Glutamatergic neuron (in vitro differentiated cells): ENCODE measurements at places on chromosomes 5 and 9.

DNA sequence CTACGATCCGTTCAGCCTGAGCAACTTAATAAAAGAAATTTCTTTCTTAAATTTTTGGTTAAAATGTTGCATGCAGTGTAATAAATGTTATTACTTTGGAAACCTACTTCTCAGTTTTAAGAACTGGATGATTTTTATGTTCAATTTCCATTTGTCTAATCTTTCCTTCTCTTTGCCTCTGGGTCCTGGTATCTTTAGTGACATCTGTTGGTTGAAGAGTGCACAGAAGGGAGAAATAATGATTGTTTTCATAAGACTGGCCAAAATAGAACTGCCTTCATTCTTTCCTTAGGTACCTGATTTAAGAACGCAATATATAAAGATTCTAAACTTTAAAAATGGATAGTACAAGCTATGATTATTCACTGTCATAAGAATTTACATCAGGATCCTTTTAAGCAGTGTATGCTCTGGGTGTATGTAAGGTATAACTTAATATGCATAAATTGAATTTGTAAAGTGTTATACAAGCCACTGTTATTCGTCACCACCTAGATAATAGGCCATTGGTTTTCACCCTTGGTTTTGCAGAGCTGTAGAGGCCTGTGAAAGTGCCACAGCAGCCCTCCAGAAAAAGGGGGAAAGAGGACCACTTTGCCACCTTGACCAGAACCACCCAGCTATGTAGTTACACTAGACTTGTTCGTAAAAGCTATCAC lies 82.8 kb upstream of the TLX3 start:
- DNase-seq, result no peak

DNA sequence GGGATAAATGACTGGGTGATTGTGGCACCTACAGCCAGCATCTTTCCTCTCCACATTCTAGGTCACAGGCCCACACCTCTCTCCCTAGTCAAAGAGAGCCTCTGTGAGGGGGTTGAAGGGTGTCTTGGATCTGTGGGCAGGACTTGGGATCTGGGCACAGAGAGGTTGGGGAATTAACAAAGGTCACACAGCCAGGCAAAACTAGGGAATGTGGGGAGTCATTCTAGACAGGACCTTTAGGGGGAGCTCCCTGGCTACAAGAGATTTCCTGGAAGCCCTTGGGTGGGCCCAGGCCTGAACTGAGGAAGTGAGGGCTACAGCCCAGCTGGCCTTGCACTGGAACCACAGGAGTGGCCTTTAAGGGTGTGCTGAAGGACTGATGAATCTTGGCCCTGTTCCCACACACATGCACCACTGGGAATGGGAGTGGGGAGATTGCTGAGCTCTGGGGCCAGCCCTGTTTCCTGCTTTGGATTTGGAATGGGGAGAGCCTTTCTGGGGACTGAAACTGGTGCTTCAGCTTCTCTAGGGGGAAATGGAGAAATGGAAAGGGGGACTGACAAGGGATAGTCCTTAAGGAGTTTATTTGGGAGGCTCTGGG lies 12.4 kb upstream of the CXXC5 start:
- DNase-seq, result peak; percentile 59

- no peak for DNase-seq
Measured at GRCh38 chr9:4413856-4414255, 76.4 kb upstream of the SLC1A1 start.

DNA sequence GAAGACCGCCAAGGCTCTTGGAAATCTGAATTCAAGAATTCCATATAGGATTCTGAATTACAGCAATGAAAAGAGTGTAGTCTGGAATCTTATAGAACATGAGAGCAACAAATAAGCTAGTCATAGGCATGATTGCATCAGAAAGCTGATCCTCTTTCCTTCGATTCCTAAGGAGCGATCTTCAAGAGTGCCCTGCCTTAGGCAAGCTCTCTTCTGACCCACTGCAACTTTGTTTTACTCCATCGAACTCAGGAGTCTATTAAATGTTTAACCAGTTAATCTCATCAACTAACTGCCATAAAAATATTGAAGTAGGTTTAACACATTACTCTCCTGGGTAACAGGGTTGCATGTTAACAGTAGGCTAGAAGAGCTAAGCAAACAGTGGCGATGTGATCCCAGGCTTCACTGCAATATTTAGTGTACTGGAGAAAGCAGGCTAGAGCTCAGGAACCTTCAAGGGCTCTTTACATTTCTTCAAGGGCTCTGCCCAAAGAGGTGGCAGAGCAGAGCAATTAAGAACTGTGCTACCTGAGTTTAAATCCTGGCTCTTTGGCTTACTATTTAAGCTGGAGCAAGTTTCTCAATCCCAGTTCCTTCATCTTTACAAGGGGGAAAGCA lies 146.3 kb downstream of the RORB start:
- no peak for DNase-seq

DNA sequence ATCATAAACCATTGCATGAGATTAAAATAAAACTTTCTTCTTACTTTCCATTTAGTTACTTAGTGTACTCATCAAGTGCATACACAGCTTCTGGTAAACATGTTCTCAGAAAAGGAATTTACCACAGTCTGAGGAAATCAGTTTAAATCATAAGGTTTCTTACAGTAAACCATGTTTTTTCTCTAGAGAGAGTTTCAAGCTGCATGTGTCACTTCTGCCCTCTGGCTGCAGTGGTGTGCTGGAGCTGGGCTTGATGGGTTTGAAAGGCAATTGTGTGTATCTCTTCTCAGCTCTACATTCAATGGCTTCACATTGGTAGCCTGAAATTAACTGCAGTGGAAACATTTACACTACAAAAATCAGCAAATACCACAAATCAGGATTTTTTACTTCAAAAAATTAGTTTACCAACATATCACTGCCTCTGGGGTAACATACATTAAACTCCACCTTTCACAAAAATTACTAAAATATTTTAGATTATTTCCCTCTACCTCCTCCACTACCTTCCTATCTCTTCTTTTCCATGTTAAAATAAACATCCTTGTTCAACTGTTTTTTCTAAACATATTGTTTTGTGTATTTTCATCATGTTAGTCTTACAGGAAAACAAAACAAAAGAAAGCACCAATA lies 414.3 kb downstream of the ANXA1 start:
- peak; percentile 27 for DNase-seq

GRCh38 chr5:43390471-43390870 lies 21.7 kb downstream of the CCL28 start:
- no peak for DNase-seq

DNA sequence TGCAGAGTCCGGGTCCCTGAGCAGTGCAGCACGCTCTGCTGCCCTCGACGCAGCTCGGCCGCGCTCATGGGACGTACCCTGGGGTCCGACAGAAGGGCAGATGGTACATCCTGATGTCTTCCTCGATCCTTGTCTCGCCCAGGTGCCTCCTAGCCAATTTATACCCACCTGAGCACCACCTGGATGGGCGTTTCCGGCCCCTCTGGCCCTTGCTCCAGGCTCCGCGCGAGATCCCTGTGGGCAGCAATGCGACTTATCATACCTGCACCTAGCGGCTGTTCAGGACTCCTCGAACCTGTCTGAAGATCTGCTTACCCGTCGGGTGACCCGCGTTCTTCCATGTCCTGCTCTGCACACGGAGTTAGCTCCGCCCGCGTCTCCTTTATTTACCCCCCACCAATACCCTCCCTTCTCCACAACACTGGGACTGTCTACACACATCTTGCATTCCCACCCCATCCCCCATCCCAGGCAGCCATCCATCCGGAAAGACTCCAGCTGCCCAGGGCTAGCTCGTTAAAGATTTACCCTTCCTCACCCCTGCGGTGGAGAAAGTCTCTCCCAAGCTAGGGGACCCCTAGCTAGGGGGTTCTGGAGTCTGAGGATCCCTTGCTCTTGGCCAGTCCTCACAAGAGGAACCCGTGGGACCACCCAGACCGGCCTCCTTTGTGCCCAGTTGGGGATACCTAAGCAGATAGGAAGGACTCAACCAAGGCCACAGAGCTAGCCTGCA lies at the start of gene KIF12:
Gene KIF12 (minus strand): TSS at position 357 of the 733 bp plus-strand sequence. CDS start 16 bp downstream, at position 341.
- DNase-seq, result peak; percentile 60

DNA sequence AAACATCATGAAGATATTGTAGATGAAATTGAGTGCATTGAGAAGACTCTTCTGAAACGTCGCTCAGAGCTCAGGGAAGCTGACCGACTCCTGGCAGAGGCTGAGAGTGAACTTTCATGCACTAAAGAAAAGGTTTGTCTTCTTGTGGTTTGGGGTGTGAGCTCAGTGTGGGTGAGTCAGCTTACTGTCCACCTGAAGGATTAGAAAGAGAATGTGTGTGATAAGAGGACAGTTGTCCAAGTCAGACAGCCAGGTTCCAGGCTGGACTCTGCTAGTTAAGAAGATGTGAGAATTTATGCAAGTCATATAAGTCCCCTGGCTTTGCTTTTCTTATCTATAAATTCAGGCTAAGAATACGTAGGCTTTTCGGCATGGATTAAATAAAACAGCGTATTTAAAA lies 46.9 kb downstream of the RAB14 start:
- no peak for DNase-seq

DNA sequence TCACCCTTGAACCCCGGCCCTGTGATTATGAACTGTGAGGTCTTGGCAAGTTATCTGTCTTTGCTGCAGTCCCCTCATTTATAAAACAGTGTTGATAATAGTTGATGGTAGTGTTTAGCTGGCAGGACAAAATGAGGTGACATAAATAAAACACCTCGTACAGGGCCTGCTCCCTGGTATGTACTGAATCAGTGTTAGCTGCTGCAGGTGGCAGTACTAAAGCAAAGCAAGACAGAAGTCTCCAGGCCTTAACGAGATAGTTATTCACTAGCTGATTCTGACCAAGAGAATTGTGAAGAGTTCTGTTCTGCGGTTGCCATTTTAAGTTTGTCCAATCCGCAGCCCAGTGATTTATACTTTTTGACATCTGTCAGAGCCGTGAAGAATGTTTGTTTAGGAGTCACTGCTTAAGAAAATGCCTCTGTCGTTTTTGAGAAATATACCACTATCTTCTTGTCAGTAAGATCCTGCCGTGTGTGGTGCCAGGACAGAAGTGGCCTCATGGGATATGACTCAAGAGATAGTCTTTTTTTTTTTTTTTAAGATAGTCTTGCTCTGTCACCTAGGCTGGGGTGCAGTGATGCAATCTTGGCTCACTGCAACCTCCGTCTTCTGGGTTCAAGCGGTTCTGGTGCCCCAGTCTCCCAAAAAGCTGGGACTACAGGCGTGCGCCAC lies 75.9 kb downstream of the KDM4C start:
- no peak for DNase-seq

DNA sequence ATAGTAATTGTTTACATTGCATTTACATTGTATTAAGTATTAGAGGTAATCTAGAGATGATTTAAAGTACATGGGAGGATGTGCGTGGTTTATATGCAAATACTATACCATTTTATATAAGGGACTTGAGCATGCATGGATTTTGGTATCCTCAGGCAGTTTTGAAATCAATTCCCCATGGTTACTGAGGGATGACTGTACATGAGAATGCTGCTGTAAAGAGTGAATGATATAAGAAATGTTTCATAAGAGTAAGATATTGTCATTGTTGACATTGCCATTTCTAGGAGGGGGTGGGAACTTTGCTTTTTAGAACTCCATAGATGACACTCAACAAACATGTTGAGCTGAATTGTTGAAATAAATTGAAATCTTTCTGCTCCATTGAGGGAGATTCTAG lies 185.0 kb downstream of the SEMA6A start:
- no peak for DNase-seq

DNA sequence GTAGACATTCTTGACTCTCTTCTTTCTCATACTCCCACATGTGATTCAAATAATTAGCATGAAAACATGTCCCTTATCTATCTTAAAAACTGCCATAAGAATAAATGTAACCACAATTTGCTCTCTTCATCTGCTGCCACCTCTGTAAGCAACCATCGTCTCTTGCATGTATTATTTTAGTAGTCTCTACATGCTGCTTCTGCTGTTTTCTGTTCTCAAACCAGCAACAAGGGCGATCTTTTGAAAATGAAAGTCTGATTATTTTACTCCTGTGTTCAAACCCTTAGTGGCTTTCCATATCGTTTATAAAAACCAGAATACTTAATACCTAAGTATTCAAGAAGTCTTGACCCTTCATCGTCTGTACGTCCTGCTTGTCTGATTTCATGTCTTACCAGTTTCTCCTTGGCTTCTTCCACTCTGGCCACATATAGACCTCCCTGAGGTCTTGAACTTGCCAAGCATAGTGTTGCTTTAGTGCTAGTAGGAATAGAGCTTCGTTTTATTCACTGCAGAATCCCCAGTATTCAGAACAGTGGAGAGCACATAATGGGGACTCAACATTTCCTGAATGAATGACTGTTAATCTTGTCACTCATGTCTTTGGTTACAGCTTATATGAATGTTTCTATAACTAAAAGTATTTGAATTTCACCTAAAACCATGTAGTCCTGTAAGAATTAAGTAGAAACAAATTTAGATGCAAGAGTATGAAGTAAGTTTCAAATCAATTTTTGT lies 10.6 kb downstream of the CDC42SE2 start:
- no peak for DNase-seq

DNA sequence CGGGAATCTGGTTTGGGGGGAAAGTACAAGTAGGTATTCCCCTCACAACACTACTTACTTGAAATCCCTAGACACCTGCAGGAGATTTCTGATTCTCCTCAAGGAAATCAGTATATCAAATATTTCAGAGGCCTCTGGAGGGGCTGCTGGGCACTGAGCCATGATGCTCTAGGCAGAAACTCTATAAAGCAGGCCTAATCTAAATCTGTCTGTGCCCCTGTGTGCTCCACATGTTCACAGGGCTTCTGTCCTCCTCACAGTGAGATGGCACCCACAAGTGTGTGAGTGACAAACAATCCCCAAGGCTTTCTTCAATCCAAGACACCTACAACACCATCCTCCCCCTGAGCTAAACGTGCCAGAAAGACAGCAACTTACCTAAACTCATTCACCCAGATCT lies 39.0 kb downstream of the NIPSNAP3B start:
- no peak for DNase-seq

DNA sequence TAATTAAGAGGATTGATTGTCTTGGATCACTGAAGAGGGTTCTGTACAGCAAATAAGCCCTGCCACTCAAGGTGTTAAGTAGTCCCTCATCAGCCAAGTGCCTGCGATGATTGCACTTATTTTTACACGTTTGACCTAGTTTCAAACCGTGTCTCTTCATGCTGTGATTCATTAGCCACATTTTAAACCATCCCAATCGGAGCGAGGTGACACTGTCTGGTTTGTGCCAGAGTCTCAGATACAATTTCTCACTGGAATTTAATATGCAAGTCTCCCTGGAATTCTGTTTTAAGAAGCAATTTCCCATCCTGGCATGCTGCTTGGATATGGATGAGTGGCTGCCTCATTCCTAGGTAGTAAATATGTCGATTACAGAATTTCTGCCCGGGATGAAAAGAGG lies 1.6 kb downstream of the INSYN2B start:
- no peak for DNase-seq

DNA sequence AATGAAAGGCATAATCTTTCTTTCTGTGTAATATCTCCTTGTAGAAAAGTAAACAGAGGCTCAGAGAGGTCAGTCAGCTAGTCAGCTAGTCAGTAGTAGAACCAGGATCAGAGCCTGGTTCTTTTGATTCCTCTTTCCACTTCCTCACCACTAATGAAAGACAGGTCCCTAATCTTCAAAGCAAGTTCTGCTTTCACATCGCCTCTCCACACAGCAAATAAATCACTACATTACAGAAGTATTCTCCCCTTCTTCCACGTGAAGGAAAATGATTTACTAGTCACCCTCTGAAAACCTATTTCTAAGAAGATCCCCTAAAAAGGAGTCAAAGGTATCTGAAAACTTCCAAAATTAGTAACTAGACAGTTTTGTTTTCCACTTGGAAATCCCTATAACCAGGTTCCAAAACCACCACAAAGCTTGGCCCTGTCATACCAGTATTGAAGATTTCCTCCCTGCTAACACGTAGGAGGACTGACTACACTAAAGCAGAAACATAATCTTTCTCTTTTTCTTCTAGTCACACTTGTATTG lies 140.5 kb upstream of the TARS1 start:
- DNase-seq, result no peak

- no peak for DNase-seq
Measured at GRCh38 chr5:151819830-151820229, 48.1 kb downstream of the G3BP1 start.
